Dorsolateral prefrontal cortex (tissue), 122 donors: ENCODE measurements at places on chromosomes 3 and 15.

DNA sequence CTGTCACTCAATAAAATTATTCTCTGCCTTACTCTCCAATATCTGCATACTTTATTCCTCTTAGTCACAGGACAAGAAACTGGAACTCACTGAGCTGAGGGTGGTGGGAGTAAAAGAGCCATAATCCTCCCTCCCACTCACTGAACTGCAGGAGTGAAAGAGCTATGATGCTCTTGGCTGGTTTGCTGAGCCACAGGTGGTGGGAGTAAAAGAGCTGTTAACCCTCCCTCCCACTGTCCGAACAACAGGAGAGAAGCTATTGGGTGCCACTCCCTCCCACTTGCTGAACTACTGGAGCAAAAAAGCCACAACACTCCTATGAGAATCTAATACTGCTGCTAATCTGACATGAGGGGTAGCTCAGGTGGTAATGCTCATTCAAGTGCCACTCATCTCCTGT lies 391.0 kb downstream of the NSUN3 start:
- no peak for DNase-seq

GRCh38 chr15:32119694-32120330 lies 89.5 kb downstream of the CHRNA7 start:
- DNase-seq = no peak

GRCh38 chr3:43893727-43894126 lies 203.0 kb downstream of the ABHD5 start:
- DNase-seq = no peak

DNA sequence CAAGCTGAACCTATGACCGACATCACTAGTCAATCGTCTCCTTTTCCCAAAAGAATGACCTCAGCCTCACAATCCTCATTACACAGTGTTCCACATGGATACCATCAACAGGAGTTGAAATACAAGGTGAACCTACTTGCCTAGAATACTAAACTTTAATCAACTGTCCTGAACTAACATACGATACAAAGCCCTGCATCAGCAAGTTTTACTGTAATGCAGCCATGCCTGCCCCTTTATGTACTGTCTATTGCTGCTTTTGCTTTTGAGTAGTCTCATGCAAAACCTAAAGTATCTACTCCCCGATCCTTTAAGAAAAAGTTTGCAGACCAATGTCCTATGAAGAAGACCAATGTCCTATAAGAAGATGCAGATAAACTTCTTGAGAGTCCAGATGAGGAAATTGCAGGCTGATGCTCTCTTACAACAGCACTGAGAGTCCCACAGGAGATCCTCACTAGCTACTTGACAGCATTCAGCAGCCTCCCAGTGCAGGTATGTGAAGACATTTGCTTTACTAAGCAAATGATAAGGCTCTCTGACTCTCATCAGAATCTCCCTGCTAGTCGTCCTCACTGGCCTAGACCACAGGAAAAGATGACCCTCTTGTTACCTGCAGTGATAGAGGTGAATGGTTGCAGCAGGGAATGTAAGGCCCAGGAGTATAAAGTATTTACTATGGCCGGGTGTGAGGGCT lies 23.6 kb downstream of the SUCLG2 start:
- no peak for DNase-seq

- DNase-seq = no peak
Observed at GRCh38 chr3:159069091-159069490, 267.2 kb downstream of the MFSD1 start.

- DNase-seq = no peak
Observed at GRCh38 chr15:35142578-35142977, 57.5 kb upstream of the NANOGP8 start.

DNA sequence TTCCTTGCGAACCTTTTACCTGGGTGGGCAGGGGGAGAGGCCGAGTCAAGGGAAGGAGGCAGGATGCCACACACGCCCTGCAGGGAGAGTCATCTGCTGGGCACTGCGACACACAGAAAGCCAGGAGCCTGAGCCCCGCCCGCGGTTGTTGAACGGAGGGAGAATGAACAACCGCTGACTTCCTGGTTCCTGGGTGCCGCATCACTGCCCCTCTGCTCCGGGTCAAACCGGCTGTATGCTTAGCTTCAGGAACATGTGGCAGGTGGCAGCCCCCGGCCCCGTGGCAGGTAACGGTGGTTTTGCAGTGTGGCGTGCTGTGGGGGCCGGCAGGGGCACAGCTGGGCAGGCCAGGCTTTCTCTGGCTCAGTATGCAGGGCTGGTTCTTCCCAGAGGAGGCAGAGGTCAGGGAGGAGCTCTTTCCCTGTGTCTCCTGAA lies 33.4 kb downstream of the APBA2 start:
- no peak for DNase-seq

DNA sequence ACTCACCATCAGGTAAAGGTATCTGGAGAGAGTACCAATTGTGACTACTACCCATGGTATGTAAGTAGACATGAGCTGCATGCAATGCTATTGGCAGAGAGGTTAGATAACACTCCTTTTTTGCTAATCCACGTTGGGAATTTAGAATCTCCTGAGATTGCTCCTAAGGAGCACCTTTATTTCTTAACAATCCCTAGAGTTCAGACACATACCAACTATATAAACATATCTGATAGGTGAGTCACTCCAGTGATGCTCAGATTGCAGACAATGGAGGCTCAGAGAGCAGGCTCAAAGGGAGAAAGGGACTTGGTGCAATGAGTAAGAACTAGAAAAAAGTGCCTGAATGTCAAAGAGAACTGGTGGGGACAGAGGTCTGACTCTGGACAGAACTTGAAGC lies 47.0 kb upstream of the LRRFIP2 start:
- DNase-seq = no peak

GRCh38 chr3:159187706-159188105 lies 385.9 kb downstream of the MFSD1 start:
- no peak for DNase-seq

DNA sequence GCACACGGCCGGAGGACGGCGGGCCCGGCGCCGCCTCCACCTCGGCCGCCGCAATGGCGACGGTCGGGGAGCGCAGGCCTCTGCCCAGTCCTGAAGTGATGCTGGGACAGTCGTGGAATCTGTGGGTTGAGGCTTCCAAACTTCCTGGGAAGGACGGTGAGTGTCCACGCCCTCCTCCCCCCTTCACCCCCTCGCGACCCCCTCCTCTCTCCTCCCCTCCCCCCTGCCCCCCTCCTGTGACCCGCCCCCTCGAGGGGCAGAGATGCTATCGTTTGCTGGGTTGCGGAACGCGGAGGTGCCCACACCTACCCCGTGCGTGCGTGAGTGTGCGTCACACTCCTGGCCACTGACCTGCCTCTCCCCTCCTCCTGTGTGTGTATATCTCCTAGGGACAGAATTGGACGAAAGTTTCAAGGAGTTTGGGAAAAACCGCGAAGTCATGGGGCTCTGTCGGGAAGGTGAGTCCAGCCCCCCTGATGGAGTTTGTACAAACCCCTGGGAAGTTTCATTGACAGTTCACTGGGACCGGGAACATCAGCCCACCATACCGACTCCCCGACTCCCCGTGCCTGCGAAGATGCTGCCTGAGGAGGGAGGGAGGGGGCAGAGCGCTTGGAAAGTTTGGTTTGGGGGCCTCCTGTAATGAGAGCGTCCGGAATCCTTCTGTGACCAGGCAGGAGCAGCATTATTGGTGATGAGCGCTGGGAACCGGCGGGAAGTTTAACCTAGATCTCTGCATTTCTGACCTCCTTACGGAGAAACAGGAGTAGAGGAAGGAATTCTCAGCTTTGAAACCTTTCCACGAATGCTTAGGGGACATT lies 795 bp upstream of the SCAANT1 start:
- no peak for DNase-seq

DNA sequence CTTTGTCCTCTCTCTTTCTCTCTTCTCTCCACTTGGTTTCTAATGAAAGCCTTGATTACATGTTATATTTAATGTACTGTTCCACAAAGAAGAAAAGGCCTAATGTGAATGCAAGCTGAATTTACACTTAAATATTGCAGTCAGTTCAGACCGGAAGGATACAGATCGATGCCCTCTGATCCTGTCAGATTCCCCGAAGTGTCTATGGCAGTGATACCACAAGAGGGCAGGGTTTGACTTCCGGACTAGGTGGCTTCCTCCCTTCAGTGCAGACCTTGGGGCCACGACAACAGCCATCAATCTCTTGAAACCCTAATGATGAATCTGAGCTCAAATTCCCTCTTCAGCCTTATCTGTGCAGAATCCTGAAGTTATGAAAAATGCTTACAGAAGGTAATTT lies 29.5 kb downstream of the AGTR1 start:
- peak; percentile 77 for DNase-seq

DNA sequence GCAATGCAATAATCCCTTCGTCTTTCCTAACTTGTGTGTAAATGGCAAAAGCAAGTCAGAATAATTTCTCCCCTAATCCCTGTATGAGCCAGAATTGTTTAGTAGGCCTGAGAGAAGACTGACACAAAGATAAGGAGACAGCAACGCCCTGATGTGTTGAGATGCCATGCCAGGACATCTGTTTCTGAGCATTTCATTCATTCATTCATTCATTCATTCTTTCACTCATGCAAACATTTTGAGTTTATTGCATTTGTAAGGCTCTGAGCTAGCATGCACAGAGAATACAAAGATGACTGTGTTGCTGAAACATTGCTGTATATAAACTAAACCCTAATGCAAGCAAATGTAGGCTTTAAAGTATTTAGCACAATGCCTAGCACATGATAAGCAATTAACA lies 127.4 kb downstream of the TMCC1 start:
- DNase-seq = no peak

GRCh38 chr3:171936191-171936841 lies 93.2 kb downstream of the TMEM212 start:
- no peak for DNase-seq

- no peak for DNase-seq
Observed at GRCh38 chr15:74402873-74403587, 30.7 kb downstream of the SEMA7A start.

- DNase-seq = no peak
Observed at GRCh38 chr15:90095521-90095959, 6.7 kb downstream of the IDH2 start.

DNA sequence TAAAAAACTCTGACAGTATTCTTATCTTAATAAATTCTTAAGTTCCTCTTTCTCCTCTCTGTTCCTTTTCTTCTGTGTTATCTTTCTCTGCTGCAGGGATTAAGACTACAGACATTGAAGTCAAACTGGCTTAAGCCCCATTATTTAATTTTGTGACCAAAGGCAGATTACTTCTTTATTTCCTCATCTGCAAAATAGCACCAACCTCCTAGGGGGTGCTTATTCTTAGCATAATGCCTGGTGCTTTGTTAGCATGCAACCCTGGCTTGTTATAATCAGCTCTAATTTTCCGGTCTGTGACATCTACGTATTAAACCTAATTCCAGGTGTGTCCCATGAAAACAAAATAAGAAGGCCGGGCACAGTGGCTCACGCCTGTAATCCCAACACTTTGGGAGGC lies 23.8 kb downstream of the SEMA6D start:
- DNase-seq = no peak

- no peak for DNase-seq
Observed at GRCh38 chr15:38843051-38843501, 278.5 kb upstream of the RASGRP1 start.

DNA sequence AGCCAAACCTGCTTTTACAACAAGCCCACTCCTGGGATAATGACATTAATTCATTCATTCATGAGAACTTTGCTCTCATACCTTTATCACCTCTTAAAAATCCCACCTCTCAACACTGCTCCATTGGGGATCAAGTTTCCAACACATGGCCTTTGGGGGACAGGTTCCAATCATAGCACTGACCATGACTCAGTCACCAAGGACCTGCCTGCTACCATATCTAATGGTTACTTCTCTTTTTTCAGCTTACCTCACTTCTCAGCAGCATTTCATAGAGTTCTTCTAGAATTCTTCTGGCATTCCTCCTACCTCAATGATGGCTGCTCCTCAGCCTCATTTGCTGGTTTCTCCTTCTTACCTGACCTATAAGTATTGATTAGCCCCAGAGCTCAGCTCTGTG lies 36.9 kb upstream of the RYK start:
- DNase-seq = no peak

DNA sequence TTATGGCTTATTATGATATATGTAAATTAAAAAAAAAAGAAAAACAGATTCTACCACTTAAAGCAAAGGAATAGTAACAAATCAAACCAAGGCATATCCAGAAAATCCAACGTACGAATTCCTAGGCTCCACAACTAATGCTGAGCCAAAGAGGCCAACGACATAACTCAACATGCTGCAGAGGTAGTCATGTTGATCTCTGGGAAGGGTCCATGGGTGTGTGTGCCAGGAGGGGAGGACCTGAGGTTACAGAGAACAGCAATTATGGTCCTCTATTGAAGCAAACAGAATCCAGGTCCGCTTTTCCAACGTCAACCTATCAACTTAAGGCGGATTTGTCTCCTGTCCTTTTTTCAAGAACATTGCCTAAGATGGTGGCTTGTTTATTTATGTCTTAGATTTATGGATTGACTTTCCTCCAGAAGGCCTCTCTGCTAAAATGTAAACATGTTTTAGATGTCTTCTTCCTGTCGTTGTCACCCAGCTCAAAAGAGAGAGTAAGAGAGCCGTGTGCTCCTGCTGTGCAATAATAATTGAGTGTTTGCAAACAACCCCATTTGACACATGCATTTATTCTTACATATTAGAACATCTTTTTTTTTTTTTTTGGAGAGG lies 20.4 kb downstream of the NANOGP8 start:
- no peak for DNase-seq

DNA sequence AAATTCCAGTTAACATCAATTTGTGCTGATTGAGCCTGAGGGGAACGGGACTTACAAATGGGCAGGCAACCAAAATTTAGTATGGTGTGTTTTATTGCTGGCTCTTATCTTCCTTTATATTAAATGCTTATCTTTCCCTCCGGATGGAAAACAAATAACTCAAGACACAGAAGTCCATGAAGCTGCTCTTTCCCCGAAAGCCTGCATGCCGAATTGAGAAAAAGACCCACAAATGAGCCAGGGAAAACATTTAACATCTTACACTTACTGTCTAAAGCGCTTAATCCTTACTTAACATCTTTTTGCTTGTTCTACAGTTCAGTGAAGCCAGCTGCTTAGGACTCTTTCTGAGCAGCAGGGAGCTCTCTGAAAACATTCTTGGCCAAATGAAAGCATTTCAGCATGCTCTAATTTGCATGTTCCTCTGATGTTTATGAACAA lies 49.5 kb downstream of the HEG1 start:
- DNase-seq = no peak

DNA sequence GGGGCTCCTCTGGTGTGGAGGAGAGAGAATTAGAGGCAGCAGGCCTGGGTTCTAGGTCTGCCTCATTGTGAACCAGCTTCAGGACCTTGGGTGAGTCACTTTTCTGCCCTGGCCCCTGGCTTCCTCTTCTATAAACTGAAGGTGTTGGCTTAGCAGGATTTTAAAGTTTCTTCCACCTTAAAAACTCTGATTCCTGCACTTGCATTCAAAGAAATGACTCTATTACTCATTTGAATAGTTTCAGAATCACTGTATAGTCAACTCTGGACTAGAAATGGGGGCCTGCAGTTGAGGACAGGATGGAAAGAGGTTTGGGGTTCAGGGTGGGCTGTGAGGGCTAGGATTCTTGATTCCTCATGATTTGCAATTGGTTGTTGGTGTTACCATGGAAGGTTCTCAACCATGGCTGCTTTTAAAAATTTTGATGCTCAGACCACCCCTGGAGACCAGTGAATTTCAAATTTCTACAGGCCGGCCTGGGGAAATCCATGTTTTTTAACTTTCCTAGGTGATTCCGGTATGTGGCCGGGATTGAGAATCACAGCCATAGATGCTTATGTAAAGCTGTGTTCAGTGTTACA lies 19.9 kb downstream of the SMAD3 start:
- no peak for DNase-seq

GRCh38 chr3:46469680-46470357 lies 5.1 kb upstream of the LTF start:
- no peak for DNase-seq

- DNase-seq = no peak
Observed at GRCh38 chr15:100205549-100206295, 136.1 kb downstream of the ADAMTS17 start.
